ENCODE measurements at places on chromosomes 7 and 10.

- DNase-seq = no peak
Observed at GRCh38 chr7:131533151-131533559, 23.3 kb downstream of the PODXL start.

GRCh38 chr7:135741905-135742304, 6.7 kb downstream of the FAM180A start:
- DNase-seq = no peak

- DNase-seq = no peak
Observed at GRCh38 chr10:70250961-70251680, 17.9 kb upstream of the PPA1 start.

DNA sequence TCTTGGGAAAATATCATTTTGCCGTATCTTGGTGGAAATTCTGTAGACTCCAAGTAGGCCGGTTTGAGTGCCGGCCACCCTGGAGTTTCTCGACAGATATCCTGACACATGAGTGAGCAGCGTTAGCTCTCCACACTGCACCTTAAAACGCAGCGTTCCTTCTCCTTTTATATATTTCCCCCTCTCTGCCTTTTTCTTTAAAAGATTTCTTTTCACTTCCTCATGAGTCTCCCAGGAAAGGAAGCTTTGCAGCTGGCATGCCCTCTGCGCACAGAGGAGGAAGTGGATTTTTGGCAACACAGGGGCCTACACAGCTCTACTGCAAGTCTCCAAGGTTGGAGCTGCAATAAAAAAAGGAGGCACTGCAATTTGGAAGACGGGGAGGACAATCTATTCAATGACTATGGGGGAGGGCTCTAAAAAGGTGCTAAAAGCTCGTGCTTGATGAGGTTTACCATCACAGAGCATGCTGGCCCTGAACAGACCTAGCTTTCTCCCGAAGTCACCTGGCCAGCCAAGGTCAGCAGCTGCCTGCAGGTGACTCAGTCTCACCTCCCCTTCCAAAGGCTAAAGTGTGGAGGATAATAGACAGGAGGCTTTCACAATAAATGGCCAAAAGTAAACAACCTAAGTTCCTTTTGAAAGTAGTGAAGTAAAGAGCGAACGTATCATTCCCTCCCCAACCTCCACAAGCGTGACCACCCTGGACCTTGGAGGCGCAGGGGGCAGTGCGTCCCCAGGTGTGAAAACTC, 252.8 kb downstream of the ZMYND11 start:
- no peak for DNase-seq

DNA sequence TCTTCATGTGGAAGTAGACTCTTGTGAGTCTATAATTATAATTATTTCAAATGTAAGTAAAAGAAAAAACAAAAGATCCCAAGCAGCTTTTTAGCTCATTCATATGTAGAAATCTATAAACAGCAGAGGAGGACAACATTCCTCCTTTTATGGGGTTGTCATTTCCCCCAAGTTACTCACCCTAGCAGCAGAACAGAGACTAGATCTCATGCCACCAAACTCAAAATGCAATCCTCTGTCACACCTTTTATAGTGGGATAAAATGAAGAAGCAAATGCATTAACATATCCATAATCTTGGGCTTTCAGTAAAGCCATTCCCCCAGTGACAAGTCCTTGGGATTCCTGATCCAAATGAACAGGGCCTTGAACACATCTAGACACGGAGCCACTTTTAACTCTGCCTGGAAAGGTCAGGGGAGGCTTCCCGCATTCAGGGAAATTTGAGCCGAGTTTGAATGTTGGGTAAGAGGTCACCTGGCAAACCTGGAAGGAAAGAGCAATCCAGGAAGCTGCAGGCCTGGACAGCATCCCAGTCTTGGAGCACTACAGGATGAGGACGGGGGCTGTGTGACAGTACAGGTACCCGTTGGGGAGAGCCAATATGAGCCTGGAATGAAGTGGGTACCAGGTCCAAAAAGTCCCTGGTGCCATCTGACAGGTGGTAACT, 76.4 kb downstream of the DOCK4 start:
- no peak for DNase-seq

Measured in Jurkat, Clone E6-1 (cell line).